Renal cortex interstitium (tissue), 15 donors: ENCODE measurements at places on chromosomes 12 and 14. TPM values are rescaled to one million over a fixed set of nuclear protein-coding genes. Genes with fewer than 3 reads are reported as not detected.

DNA sequence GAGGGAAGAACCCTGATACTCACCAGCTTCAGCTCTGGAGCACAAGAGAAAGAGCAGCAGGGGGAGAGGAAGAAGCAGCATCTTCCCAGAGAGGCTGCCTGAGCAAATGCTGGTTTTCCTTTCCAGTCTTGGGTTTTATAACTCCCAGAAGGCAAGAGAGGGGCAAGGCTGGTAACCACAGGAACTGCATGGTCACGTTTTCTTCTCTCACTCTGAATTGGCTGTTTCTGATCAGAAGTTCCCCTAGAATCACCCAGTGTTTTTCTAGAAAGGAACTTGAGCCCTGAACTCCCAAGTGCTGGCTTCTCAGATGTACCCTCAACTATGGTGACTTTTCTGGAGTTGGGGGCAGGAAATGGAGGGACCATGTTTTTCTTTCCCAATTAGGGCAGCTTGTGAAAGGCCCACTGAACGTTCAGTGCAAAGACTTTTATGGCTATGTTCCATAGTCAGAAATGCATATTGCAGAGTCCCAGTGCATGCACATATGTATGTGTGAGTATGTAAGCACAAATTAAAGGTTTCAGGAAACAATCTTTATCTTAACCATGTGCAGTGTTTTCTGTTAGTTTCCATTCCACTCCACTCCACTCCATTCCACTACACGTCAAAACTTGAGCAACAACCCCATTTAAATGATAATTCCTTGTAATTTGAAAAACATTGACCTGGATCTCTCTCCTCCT lies at the start of gene CMA1:
Gene CMA1, minus strand, starts transcription at position 111 of the 686 bp plus-strand sequence. Its CDS starts 30 bp downstream, at position 81.
- no peak for DNase-seq

DNA sequence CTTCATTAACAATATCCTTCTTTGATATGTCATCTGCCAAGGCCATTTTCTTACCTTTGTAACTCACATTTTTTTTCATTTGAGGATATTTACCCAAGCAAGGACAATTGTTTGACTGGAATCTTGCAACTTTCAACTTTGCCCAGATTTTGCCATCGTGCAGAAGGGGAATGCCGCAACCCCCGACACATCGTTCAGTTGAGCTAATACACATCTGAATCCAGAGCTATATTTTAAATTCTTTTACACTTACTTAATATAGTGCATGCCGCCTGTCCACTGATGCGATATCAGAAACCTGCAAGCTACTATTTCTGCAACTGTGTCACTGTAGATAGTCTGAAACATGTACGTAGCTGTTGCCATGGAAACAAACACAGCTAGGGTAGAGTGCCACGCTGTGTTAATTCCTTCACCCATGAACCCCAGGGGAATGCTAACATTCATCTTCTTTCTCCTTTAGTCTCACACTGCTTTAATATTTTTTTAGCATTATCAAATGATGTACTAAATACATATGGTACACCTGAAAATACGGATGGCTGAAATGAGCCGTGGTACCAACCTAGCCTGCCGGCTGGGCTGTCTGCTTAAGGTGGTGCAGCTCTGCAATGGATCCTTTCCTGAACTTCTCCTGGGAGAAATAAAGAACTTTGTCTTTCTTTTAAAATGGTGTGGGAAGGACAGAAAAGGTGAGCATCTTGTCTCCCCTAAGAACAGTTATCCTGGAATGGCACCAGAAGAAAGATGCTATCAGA lies 77.0 kb upstream of the FOXN3 start:
- DNase-seq, result no peak

C14orf132 gene
- 37.1 TPM for polyA plus RNA-seq

GRCh38 chr14:58765418-58765831 lies 127.7 kb downstream of the DACT1 start:
- DNase-seq, result no peak

DNA sequence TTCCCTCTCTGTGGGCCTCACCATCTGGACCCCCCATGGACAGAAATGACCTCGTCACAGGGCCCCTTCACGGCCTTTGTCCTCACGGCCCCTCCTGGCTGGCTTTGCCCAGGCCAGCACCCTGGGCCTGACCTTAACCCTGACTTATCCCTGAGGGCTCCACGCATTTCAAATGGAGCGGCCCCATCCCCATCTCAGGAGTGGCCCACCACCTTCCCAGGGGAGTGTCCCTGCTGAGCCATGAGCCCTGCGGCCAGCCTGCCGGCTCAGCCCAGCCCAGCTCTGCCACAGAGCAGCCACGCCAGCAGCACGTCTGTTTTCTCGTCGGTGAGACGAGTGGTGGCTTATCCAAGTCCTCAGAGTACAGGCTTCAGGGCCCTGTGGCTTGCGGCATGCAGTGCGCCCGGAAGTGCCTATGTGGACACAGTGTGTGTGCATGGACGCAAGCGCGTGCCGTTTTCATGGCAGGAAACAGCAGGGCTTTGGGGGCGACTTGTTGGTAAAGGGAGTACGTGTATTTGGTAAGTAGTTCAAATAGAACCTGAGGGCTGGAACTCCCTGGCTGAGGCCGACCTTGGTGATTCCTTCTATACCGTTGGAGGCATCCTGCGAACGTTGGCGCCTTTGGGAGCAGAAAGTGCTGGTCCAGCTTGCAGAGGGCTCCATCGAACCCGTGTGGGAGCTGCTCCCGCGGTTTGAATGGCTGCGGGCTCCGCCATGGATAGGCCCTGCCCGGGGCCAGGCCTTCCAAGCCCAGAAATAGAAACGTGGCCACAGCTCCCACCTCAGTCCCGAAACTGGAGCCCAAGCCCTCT lies 52.1 kb downstream of the LRCOL1 start:
- no peak for DNase-seq

GDF3 gene
- polyA plus RNA-seq, result 0.20 TPM

- DNase-seq, result no peak
These were observed 55.6 kb downstream of the FNTB start for GRCh38 chr14:65042296-65042695.

DNA sequence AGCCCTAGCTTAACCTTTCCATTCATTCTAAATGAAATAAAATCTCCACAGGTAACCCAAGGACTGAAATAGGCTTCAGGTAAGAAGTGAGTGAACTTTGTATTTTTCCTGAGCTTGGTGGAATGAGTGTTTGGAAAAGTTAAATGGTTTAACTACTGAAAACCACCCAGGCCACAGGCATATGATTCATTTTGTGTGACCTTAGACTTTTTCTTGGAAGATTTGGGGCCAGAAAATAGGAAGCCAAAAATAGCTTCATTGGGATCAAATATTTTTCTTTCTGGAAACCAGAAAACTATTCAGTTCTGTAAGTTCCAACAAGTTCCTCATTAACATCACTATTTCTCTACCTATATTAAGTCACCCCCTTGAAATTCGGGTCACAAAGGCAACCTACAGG lies 212.6 kb downstream of the PCNX1 start:
- no peak for DNase-seq

DNA sequence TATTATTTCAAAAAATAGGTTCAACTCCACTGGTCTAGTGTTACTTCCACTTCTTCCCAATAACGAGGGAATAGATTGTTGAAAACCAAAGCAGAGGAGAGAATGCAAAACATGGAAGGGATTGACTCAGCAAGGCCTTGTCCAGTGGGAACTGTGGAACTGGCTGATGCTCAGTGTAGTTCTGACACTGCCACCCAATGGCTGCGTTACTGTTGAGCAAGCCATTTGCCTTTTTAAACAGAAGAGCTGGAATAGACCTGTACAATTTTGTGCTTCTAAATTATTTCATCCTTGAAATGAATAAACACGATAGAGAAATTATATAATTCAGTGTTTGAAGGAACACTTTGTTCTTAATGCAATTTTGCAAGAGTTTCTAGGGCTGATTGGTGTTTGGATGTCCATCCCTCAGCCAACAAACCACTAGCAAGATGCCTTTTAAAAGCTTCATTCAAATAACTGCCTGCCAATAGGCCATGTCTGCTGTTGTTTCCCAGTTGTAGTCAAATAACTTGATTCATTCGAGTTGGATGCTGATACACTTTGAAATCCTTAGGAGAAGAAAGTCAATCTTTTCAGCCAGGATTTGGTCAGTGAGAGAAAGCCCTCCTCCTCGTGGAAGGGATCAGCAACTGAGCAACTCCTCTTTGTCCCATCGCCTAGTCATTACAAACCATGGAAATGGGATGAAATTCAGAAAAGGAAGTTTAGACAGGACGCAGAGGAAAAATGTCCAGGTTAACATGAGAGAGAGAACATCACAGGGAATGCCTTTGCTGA lies 7.3 kb upstream of the MGP start:
- no peak for DNase-seq

- no peak for DNase-seq
These were observed 20.4 kb downstream of the RGS6 start for GRCh38 chr14:71952381-71953363.
